ENCODE measurements at places on chromosomes 2 and 18.

DNA sequence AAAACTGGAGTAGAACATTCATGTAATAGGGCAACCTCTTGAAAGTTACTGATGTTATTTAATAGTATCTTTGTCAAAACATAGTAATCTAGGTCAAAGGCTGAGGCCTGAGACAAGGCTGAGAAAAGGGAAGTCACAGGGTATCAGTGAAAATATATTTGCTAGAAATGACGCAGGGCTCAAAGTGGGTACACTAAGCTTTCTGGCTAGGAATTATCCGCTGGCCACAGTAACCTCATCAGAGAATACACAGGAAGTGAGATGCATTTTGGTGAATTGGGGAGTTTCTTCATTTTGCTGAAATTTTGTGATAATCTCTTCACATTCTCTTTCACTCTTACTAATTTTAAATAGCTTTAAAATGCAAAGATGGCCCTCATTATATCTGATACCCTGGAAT lies 206.8 kb downstream of the OTX1 start:
- DNase-seq = peak; percentile 1

- no peak for DNase-seq
Measured at GRCh38 chr2:196130039-196130825, 41.1 kb downstream of the STK17B start.

DNA sequence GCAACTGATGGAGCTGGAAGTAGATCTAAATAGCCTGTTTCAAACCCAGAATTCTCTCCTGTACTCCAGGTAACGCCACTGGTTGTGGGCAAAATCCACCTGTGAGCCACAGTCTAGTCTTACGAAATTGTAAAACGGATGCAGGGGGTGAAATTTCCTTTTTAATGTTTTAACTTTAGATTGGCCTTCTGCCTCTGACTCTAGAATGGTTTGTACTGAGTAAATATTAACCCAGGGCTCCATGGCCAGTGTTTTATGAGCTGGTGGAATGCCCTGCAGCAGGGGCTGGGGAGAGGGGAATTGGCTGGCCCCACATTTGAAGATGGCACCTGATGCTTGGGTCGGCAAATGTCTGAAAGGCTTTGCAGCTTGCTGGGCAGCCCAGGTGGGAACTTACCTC lies 156.6 kb downstream of the MYCN start:
- DNase-seq = no peak

GRCh38 chr18:2180586-2180985 lies 390.7 kb downstream of the METTL4 start:
- peak; percentile 29 for DNase-seq

DNA sequence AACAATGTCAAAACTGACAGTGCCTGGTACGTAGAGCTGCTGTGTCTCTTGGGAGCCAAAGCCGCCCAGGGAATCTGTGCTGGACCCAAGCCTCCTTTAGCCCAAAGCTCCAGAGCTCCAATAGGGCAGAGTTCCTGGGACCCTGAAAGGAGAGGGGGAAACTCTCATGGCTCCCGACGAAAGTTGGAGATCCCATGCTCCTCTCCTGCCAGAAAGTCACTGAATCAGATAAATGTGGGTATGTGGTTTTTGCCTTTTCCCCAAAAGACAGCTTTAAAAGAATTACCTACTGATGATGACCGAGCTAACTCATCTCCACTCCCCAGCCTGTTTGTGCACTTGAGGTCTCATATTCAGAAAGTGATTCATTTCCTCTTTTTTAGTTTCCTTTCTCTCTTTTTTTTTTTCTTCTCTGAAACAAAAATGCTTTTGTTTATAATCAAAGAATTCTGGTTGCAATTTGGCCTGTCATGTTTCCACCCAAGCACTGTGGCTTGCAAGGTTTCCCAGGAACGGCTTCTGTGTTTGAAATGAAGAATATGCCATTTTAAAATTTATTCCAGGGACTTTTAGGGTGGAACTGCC lies 14.1 kb upstream of the PMAIP1 start:
- DNase-seq = peak; percentile 99

DNA sequence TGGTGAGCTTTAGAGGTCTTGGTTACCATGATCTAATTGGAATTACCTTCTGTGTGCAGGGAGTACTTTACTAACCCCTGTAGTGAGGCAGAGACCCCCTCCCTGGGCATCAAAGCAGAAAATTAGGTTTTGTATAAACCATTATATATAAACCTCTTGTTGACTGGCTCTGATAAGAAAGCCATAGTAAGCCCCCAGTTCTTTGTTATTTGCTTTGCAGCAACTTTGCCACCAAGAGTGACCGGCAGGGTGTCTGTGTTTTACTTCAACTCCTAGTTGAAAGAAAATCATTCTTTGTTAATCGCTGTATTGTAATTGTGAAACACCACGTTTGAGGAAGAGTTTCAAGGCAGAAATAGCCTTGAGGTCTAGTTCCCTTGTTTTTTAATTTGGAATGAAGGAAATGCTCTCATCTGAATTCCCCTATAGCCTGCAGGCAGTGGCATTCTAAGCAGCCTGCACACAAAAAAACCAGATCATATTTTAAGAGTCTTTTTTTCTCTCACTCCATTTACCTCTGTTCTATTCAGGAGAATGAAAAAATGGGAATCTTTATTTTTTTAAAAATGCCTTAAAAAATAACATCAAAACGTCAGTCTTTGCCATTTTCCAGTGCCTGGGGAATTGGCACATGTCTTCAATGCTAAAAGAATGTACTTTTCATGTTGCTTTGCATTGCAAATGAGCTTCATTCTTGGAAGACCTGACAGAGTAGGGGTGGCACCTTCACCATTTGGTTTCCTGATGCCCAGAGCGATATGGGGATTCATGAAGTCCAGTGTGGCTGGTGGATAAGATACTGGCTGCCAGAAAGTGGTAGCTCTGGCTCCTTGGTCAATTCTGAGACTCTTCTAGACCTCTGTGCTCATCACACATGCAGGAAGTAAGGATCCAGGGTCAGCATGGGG lies 338.1 kb downstream of the SLC4A3 start:
- no peak for DNase-seq

GRCh38 chr2:65866148-65866547 lies 433.7 kb upstream of the SPRED2 start:
- DNase-seq = no peak

GRCh38 chr2:57536535-57537231 lies 509.9 kb upstream of the VRK2 start:
- no peak for DNase-seq

- no peak for DNase-seq
Measured at GRCh38 chr18:79803611-79804051, 5.9 kb downstream of the KCNG2 start.

DNA sequence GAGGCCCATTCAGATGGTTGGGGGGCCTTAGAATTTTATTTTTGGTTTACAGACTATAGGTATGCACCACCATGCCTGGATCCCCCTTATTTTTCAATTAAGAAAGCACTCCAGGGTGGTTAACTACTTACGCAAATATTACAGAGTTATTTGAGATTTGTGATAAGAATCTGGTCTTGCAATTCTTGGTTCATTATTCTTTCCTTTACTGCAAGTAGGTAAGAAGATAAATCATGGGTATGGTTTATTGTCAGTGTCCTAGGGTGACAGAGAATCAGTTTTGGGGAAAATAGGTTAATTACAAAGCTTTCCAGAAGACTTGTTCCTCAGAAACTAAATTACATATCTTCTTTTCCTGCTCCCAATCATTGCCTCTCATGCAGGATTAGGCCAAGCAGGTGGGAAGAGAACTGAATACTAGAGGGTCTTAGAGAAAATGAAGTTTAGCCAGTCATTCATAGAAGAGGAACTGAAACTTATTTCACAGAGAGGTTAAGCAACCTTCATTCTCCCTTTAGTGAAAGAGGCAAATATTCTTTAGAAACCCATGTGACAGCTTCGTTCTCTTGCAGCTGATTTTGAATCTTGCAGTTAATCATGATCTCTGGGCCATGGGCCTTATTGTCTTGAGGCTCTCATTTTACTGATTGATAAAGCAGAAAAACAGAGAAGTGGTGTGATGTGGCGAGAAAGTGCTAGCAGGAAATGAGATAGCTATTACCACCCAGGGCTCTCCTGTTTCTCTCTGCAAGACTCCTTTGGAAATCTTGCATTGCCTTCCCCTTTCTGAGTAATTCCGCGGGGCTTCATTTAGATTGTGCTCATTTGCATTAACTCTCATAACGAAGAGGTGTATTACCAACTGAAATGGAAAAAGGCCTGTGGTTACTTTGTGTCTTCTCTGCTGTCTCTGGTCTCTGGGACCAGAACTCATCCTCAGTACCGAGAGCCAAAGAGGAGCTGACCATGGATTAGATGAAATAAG lies 44.8 kb upstream of the ARHGAP25 start:
- DNase-seq = peak; percentile 61

- no peak for DNase-seq
Measured at GRCh38 chr2:224498991-224499390, 86.2 kb downstream of the CUL3 start.

DNA sequence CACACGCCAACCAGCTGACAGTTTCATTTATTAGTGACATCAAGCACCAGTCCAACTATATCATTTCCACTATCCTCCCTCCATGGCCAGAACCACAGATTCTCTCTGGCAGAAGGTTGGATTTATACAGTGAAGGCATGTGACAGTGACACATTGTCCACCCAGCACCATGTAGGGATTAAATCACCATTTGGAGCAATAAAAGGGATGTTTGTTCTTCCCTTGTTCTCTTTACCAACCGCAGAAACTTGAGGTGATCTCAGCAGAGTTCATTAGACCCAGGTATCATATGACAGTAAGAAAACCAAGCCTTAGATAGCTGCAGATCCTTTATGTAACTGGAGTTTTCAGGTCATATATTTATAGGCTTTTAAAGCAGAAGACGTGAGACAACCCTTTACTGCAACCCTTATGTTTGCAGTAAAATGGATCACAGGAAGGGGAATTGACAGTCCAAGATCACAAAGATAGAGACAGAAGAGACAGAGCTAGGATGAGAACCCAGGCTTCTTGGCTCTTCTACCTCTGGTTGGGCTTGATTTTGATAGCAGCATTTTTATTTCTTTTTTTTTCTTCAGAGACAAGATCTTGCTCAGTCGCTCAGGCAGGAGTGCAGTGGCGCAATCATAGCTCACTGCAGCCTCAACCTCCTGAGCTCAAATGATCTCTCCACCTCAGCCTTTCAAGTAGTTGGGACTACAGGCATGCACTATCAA lies 80.1 kb downstream of the XDH start:
- peak; percentile 22 for DNase-seq

- no peak for DNase-seq
Measured at GRCh38 chr2:104875262-104875661, 21.3 kb downstream of the POU3F3 start.

- DNase-seq = no peak
Measured at GRCh38 chr18:10060469-10060782, 146.6 kb downstream of the VAPA start.

DNA sequence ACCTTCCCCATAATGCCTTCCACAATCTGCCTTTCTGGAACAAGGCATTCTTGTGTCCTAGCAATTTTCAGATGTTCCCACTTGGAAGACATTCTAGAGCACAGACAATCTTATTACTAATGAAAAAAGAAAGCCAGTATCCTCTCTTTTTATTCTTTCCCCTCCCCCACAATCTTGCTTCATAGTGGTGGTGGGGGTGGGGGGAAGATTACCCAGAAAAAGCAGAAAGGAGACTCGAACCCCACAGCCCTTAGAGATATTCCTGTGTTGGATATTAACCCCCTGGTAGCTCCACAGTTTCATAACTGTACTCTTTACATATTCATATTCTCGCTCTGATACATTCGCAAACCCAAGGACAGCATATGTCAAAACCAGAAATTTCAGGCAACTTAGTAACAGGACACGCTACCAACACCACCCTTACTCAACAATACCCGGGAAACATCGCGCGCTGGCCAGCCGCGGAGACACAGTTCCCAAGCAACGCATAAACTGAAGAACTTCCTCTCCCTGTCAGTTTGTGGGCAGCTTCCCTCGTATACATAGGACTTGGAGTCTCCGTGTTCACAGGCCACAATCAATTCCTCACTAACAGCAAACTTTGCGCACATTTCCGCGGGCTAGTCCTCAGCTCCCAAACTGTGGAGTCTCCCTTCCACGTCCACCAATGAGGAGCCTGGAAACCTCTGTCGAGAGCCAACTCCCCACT lies 793 bp downstream of the NR4A2 start:
- peak; percentile 93 for DNase-seq

- DNase-seq = peak; percentile 3
Measured at GRCh38 chr18:32252141-32252860, 62.5 kb downstream of the MEP1B start.

- DNase-seq = no peak
Measured at GRCh38 chr18:36402765-36403396, 105.4 kb downstream of the FHOD3 start.

DNA sequence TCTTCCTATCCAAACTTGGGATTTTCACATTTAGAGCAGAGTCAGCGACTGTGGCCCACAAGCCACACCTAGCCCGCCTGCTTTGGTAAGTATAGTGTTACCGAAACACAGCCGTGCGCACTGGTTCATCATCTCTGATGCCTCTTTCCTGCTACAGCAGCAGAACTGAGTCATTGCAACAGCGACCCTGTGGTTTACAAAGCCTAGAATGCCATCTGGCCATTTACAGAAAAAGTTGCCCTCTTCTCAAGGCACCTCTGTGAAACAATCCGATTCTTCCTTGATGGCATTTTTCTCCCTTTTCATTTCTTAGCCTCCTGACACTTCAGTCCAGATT lies 10.7 kb upstream of the IAH1 start:
- DNase-seq = peak; percentile 49

DNA sequence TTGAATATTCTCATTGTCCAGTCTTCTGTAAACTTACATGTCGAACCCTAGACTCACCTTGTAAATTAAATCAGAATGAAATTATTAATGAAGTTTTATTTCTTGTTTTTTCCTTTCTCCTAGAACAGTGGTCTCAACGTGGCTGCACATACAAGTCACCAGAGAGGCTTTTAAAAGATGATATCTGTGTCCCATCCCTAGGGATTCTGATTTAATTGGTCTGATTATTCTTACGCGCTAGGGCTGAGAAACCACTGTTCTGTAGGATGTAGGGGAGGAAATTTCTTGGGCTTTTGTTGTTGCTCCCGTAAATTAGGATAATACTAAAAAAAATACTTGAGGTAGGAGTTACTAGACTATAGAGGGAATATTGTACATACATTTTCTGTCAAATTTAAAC lies 32.1 kb downstream of the PPM1B start:
- DNase-seq = no peak

- DNase-seq = no peak
Measured at GRCh38 chr2:241616168-241617125, 20.5 kb downstream of the THAP4 start.

- no peak for DNase-seq
Measured at GRCh38 chr2:43085929-43086328, 140.5 kb downstream of the ZFP36L2 start.

GRCh38 chr2:207983641-207984042 lies 41.7 kb downstream of the PLEKHM3 start:
- peak; percentile 87 for DNase-seq

- DNase-seq = no peak
Measured at GRCh38 chr18:51154431-51155063, 42.9 kb downstream of the MEX3C start.
